ENCODE measurements at places on chromosomes 5 and 9. TPM values are rescaled to one million over a fixed set of nuclear protein-coding genes. Genes with fewer than 3 reads are reported as not detected.

DNA sequence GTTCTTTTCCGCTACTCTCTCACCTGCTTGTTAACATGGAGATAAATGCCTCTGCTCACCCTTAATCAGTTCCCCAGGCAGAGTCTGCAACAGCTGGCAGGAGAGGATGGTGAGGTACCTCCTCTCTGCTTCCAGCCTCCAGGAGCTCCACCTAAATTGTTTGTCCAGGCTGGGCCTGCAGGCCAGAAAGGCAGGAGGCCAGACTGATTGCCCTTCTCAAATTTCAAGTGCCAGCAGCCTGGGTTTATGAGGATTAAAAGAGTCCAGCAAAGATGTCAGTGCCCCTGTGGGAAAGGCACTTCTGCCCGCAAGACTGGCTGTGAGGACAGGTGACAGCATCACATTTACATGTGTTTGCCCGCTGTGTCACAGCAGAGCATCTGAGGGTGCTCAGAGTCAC, 19.8 kb downstream of the CORO2A start:
- H3K4me3 ChIP-seq, result no peak overlapping the region
- H3K27me3 ChIP-seq, result no peaks in the 10 kb centered on the region
- H3K4me1 ChIP-seq, result peaks cover 16% of the 10 kb centered on the region
- no peak overlapping the region for H3K27ac ChIP-seq
- DNase-seq, result no peak
- H3K36me3 ChIP-seq, result no peaks in the 10 kb centered on the region

- no peak overlapping the region for H3K4me3 ChIP-seq
- peaks cover 7% of the 10 kb centered on the region for H3K4me1 ChIP-seq
- no peak for DNase-seq
- H3K27me3 ChIP-seq, result no peaks in the 10 kb centered on the region
- peaks cover 2% of the 10 kb centered on the region for H3K36me3 ChIP-seq
Observed at GRCh38 chr5:102918986-102919610, 164.0 kb downstream of the PAM start.

DNA sequence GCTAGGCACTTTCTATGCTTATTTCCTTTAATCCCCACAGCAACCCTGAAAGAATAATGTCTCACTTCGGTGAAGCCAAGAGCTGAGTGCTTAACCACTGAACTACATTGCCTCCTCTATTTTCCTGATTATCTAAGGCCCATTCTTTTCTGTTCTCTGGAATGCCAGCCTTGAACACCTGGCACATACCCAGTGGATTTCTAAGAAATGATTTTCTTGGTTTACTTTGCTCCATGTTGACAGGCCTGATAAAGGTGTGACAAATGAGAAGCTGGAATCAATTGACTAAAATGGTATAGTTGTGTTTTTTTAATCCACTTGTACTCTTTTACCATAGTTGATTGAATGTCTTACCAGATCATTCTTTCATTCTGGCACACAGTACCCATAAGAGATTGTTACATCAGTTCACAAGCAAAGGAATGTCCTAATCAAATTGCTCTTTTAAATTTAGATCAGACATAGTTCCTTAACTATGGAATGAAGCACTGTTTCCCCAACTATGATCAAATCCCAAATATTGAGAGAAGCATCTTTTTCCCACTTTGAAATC, 9.0 kb upstream of the ENC1 start:
- H3K36me3 ChIP-seq, result no peaks in the 10 kb centered on the region
- no peaks in the 10 kb centered on the region for H3K27me3 ChIP-seq
- H3K4me1 ChIP-seq, result peaks cover 13% of the 10 kb centered on the region
- no peak overlapping the region for H3K27ac ChIP-seq
- no peak for DNase-seq

DNA sequence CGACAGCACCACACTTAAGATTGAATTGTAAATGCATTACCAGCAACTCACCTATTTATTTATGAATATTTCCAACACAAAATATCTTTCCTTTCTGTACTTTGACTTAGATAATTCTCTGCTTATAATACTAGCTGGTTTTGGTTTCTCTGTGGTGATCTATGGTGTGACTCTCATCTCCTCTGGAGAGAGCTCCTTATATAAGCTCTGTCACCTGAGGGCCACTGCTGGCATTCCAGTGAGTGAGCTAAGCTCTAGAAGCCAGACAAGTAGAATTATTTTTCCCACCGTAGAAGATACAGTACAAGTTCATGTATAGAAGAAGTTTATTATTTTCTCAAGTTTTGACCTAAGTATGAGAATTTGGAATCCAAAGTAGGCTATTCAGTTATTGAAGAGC, 111.5 kb downstream of the CDC42SE2 start:
- H3K36me3 ChIP-seq, result no peaks in the 10 kb centered on the region
- no peak overlapping the region for H3K27ac ChIP-seq
- no peak for DNase-seq
- no peaks in the 10 kb centered on the region for H3K27me3 ChIP-seq
- no peak overlapping the region for H3K4me3 ChIP-seq

DNA sequence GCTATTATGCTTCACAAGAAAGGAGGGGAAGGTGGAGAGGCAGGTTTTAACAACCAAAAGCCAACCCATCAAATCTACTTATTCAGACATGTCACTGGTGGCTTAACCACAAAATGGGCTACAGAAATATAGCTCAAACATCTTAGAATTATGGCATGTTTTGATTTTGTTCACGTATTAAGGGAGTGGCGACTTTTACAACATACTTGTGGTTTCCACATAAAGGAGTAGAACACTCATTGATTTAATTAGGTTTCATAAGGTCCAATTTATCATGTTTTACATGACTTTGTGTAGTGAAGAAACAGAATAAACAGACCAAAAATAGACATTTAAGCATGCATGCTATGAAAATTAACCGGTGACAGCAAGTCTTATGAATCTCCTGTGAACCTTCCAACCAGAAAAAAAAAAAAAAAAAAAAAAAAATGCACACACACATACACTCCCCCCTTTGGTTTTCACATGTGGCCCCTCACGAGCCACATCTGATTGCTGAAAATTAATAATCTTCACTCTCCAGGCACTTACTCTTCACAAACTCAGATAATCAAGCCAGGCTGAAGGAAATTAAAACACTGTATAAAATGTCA, 5.4 kb downstream of the ZNF608 start:
- no peak overlapping the region for H3K4me3 ChIP-seq
- H3K27me3 ChIP-seq, result peaks cover 4% of the 10 kb centered on the region
- peaks cover 53% of the 10 kb centered on the region for H3K4me1 ChIP-seq
- no peak for DNase-seq
- no peak overlapping the region for H3K27ac ChIP-seq

- H3K4me1 ChIP-seq, result peaks cover 14% of the 10 kb centered on the region
- H3K4me3 ChIP-seq, result no peak overlapping the region
- H3K27me3 ChIP-seq, result no peaks in the 10 kb centered on the region
- no peak overlapping the region for H3K27ac ChIP-seq
Observed at GRCh38 chr9:109336409-109336808, 15.6 kb upstream of the EPB41L4B start.

- H3K4me1 ChIP-seq, result peaks cover 30% of the 10 kb centered on the region
- H3K27ac ChIP-seq, result no peak overlapping the region
- H3K27me3 ChIP-seq, result no peaks in the 10 kb centered on the region
- peaks cover 27% of the 10 kb centered on the region for H3K36me3 ChIP-seq
- DNase-seq, result no peak
- no peak overlapping the region for H3K4me3 ChIP-seq
Observed at GRCh38 chr5:668283-668995, 24.7 kb downstream of the TPPP start.

DNA sequence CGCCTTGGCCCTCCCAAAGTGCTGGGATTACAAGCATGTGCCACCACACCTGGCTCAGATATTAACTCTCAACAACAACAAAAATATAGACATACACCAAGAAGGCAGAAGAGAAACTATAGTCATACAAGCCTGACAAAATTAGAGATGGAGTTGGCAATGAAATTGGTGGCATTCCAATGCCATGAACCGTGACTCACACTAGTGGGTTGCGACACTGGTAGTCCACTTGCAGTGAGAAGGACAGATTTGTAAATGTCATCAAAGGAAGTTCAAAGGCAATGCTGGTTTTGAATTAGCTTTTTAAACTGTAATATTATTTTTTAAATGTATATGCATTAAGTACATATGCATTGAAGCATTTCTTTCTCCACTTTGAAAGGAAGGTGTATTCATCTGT, 8.5 kb upstream of the DNAJC25 start:
- H3K4me1 ChIP-seq, result peaks cover 9% of the 10 kb centered on the region
- no peak for DNase-seq
- H3K27ac ChIP-seq, result no peak overlapping the region
- H3K36me3 ChIP-seq, result no peaks in the 10 kb centered on the region

- no peak overlapping the region for H3K27ac ChIP-seq
- no peaks in the 10 kb centered on the region for H3K4me1 ChIP-seq
- DNase-seq, result no peak
Observed at GRCh38 chr5:122435761-122436160, 123.7 kb downstream of the SNCAIP start.

Gene SMC5
- 29.8 TPM for total RNA-seq

Gene TEX53
- not detected for total RNA-seq

Gene NXNL2
- total RNA-seq, result not detected

Data from suprapubic skin (tissue), 4 donors.